ENCODE measurements at places on chromosomes 6 and 20.

DNA sequence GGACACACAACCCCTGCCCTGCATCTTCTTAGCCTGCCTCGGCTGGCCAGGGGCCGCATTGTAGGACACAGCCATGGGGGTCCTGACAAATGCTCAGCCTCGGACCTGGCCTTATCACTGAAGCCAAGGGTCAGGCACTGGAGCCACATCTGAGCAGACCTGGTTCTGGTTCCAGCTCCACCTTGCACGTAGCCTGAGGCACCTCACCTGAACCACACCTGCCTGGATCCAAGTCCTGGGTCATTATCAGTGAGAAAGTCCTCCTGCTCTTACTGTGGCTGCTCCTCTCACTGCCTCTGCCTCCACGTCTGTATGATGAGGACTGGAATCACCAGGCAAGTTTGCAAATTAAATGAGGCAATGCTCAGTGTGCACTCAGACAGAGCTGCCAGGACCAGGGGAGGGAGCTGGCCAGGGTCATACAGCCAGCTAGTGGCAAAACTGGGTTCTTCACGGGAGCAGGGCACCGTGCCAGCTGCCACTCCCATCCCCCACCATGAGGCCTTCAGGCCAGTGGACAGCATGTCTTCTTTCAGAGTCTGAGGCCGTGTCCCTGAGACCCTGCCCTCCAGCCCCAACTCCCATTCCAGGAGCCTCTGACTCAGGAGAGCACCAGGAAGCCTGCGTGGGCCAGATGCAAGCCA is 40.2 kb downstream of the MRPL14 start:
- no peak for DNase-seq

GRCh38 chr6:26172608-26172968 is 85.4 kb downstream of the HFE start:
- no peak for DNase-seq

GRCh38 chr6:49517919-49518318 is 18.2 kb downstream of the GLYATL3 start:
- no peak for DNase-seq

DNA sequence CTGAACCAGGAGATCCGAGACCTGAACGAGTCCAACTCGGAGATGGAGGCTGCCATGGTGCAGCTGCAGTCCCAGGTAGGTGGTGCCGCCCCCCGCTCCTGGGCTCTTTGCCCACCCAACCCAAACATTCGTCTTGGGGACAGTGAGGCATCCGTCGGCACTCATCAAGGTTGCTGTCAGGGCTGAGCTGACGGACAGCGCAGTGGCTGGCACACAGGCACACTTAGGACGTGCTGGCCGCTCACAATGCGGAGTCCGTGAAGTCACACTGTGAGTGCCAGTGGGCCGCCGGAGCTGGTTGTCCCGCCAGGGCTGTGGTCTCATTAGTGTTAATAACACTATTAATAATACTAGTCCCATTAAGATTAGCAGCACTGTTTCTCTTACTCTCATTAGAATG is 18.2 kb upstream of the PCMTD2 start:
- no peak for DNase-seq

GRCh38 chr6:118558464-118559217 is 10.5 kb downstream of the PLN start:
- DNase-seq, result no peak

DNA sequence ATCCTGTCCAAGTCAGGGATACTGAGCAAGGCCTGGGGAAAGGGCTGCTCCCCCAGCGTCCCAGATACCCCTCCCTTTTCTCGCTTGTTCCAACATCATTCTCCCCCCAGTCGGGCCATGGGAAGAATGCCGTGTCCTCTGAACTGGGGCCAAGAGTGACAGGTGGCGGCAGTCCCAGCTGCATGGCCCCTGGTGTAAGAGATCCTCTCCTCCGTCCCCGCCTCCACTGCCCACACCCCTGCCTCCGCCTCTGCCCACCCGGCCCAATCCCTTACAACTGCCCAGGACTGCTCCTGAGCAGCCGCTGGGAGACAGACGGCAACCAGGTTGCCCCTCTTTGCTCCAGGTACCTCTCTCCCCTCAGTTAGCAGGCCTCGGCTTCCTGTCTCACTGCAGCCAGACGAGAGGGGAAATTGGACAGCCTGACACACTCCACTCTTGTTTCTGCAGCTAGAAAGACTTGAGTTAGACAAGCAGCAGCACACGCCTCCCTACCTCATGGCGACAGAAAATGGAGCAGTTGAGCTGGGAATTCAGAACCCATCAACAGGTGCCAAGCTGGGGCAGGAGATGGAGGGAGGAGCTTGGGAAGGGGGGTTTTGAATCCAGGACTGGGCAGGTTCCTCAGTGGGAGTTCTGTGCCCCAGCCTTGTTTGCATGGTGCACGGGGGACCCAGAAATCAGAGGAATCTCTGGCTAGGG is at the start of gene MYLK2:
MYLK2 (plus strand) TSS at position 274 of the 702 bp plus-strand sequence; CDS start at position 499, 225 bp downstream.
- no peak for DNase-seq

DNA sequence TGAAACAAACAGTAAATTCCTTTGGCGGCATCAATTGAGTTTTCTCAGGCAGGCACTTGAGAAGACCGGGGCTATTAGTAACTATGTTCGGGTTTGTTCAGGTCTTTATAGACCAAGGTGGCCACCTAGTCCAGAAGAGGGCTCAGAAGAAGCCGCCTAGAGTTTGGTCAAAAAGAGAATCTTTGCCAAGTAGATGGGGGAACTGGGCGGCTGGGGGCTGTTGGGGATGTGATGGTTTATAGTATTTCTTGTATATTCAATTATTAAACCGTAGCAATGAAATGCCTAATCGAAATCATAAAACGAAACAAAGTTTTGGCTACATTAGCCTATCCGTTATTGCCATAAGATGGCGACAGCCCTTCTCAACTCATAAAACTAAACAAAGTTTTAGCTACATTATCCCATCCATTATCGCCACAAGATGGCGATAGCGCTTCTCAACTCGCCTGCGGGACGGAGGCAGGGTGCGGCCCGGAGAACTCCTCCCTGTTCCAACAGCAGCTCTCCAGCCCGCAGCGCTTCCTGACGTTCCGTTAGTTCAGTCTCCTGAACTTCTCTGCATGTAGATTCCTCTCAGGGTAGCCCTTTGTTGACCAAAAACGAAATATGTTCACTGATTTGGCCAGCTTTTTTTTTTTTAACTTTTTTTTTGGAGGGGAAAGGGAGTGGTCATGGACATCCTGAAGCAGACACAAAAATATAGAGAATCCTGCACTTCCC is 120.5 kb upstream of the PRSS16 start:
- DNase-seq, result peak; percentile 57

DNA sequence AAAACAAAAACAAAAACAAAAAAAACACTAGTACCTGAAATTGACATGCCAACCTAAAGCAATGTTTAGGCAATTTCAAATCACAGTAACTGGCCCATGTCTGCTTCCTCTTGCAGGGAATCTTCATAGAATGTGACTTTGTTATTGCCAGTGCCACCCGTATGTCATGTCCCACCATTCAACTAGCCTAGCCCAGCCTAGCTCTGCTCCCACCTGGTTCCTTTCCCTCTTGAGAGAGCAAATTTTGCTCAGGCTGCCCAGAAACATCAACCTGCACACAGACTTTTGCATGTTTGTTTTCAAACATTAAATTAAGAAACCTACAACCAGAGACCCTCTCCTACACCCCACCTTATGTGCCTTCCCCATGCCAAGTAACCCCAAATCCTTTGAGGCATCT is 124.8 kb upstream of the SLC2A12 start:
- DNase-seq, result no peak
